Upper lobe of right lung (tissue), 1 donor: ENCODE measurements at places on chromosomes 4 and X.

DNA sequence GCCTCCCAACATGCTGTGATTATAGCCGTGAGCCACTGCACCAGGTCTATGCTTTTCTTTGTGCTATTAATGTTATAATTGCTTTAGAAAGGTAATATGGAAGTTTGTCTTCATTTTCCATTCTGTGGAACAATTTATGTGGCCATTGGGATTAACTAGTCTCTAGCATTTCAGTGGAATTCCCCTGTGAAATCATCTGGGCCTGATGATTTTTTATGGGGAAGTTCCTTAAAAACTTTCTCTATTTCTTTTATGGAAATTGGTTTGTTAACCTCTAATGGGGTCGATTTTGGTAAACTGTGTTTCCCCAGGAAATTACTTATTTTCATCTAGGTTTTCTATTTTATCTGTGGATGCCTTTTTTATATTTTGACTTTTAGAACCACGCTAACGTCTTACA lies 11.3 kb downstream of the TIMP1 start:
- DNase-seq, result no peak
- no peaks in the 10 kb centered on the region for H3K36me3 ChIP-seq
- H3K4me1 ChIP-seq, result no peaks in the 10 kb centered on the region
- no peak overlapping the region for H3K27ac ChIP-seq

DNA sequence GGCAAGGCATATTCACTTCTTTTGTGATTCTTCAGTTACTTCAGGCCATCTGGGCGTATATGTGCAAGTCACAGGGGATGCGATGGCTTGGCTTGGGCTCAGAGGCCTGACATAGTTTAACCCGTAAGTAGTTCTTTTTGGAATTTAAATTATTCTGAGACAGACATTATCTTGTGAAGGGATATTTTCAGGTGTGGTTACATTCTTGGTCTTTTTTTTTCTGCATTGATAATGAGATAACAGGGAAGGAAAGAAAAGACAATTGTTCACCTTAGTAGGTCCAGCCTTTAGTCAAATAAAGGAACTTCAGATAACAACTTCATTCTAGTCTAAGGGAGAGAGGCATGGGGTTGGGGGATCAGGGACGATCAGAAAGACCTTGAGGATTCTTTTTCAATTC lies 74.8 kb downstream of the TEX13C start:
- no peak overlapping the region for H3K27ac ChIP-seq
- no peak overlapping the region for H3K4me3 ChIP-seq
- no peak for DNase-seq

DNA sequence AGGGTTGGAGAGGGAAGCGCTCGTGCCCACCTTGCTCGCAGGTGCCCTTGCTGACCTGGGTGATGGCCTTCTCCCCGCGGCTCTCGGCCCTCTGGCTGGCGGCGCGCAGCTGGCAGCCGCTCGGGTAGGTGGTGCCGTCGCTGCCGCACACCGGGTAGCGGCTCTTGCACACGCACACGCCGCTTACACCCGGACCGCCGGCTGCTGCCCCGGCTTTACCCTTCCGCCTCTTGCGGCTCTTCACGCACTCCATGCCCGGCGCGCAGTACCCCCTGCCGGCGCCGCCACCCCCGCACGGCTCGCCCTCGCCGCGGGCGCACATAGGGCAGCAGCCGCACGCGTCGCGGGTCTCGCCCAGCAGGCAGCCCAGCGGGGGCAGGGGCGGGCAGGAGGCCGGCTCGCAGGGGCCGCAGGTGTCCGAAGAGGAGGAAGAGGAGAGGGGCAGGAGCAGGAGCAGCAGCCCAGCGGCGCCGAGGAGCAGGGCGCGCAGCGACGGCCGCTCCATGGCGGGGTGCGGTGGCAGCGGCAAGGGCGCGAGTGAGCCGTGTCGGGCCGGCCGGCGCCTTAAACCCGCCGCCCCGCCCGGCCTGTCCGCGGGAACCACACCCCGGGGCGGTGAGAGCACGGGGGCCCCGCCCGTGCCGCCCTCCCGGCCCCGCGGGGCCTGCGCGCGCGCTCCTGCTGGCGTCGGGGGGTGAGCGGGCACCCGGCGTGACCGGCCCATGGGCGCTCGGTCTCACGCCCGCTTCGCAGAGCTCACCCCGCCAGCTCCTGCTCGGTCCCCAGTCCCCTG lies at the start of gene IGFBP7:
Gene IGFBP7, minus strand, starts transcription at position 539 of the 793 bp plus-strand sequence. Its CDS starts 34 bp downstream, at position 505.
- DNase-seq, result peak; percentile 85
- no peaks in the 10 kb centered on the region for H3K36me3 ChIP-seq
- peak within 1 kb of the TSS; percentile 81 for H3K4me3 ChIP-seq
- peaks cover 28% of the 10 kb centered on the region for H3K4me1 ChIP-seq
- no peaks in the 10 kb centered on the region for H3K27me3 ChIP-seq

DNA sequence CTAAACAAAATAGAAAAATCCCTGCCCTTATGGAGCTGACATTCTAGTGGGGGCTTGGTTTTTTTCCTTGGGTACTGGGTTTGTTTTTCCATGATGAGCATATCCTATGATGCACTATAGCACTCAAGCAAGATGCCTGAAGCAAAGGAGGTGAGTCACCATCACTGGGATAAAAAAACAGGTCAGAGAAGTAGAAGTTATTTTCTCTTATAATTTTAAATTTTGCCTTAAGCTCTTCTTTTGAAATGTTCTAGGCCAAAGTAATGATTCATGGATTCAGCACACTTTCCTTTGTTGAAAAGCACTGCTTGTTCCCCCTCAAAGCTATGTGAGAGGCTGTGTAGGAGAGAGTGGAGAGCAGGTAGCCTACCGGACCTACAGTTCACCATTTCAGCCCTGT lies 15.2 kb upstream of the CXCL2 start:
- no peaks in the 10 kb centered on the region for H3K27me3 ChIP-seq
- H3K4me3 ChIP-seq, result no peak overlapping the region
- no peaks in the 10 kb centered on the region for H3K36me3 ChIP-seq
- H3K4me1 ChIP-seq, result peaks cover 22% of the 10 kb centered on the region
- no peak overlapping the region for H3K27ac ChIP-seq
